ENCODE measurements at places on chromosomes 13 and 19.

DNA sequence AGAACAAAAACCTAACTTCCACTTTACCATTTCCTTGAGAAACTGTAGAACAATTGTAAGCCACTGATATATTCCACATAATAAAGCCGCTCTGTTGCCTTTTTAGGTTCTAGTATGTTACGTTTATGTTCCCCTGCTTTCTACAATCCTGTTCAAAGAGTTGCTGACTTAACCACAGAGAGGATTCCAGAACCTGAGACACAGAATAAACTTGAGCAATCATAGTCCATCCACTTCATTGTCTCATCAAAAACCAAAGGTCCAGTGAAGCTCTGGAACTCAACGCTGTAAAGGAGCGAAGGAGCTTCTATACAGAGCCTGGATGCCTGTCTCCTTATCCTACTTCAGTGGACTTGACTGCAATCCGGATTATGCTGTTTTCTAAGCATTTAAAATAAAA lies 4.6 kb downstream of the STARD13 start:
- no peak for ATAC-seq

DNA sequence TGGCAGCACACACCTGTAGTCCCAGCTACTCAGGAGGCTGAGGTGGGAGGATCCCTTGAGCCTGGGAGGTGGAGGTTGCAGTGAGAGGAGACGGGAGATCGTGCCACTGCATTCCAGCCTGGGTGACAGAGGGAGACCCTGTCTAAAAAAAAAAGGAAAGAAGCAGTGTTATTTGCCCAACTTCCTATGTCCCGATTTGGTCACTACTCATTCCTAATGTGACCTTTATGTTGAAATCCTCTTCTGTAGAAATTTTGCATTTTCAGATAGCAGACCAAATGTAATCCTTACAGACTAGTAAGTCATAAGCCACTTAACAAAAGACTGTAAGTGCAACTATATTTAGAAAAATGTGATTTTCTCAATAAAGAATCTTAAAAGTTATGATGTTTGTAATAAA lies 18.2 kb upstream of the STK24 start:
- ATAC-seq: no peak

DNA sequence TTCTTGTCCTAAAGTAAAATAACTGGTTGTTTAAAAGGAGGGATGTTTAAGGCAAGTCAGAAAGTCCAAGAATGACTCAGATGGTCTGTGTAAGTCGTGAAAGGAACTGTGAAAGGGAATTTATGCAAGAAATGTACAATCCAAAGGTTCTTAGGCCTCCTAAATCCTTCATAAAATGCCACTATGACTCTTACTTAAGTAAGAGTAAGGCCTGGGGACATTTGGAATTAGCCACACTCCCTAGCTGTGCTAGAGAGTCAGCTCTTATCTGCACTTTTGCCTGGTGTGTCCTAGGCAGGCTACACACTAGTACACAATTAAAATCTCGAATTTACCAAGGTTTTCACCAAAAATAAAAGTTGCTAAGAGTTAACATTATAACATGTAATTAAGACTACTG lies 686.9 kb downstream of the UQCRFS1 start:
- ATAC-seq: peak; percentile 55

DNA sequence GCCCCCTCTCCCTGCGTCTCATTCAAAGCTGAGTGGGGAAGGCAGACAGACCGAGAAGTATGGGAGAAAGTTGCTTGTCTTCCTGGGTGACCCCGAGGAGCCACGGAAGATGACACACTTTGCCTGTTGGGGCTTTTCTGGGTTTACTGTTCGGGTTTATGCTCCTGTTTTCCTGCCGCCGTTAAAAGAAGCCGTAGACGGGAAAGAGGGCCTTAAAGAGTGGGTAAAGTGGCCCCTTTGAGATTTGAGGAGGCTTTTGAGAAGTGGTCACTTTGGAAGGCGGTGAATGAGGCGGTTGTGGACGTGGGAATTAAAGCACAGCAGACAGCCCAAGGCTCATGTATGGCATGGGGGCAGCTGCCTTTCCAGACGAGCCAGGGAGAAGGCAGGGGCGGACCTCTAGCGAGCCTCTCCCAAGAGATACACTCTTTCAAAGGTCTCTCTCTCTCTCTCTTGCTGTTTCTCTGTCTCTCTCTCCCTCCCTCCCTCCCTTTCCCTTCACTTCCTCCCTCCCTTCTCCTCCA lies 493 bp upstream of the LHFPL6 start:
- ATAC-seq: peak; percentile 31

GRCh38 chr13:40275636-40276035 lies 390.8 kb downstream of the FOXO1 start:
- no peak for ATAC-seq

GRCh38 chr13:108755083-108755482 lies 125.7 kb downstream of the MYO16 start:
- ATAC-seq: no peak

- no peak for ATAC-seq
These were observed 14.7 kb downstream of the ZNF574 start for GRCh38 chr19:42090672-42091071.

GRCh38 chr13:110484290-110485048 lies 77.1 kb downstream of the RAB20 start:
- ATAC-seq: no peak

- no peak for ATAC-seq
These were observed 436.7 kb downstream of the EFNB2 start for GRCh38 chr13:106098778-106099177.

DNA sequence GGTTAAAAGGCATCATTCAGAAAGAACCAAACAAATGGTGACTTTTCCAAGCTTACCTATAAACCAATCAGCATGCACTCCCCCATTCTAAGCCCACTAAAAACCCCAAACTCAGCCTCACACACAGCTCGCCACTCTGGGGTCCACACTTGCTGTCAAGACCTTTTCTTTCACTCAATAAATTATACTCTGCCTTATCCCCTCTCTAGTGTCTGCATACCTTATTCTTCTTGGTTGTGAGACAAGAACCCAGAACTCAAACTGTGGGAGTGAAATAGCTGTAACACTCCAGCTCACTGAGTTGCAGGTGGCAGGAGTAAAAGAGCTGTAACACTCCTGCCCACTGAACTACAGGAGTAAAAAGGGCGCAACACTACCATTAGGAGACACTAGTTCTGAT lies 559.0 kb downstream of the TBC1D4 start:
- ATAC-seq: no peak

DNA sequence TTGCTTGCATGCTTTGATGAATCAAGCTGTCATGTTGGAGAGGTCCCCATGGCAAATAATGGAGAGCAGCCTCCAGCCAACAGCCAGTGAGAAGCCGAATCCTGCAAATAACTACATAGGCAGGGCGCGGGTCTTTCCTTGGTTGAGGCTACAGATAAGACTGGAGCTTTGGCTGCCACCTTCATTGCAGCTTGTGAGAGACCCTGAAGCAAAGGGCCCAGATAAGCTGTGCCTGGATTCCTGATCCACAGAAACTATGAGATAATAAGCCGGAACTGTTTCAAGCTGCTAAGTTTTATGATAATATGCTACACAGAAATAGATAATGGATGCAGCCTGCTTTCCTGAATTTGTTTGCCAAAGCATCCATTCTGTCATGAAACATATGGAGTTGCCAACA lies 257.0 kb downstream of the HS6ST3 start:
- ATAC-seq: no peak

DNA sequence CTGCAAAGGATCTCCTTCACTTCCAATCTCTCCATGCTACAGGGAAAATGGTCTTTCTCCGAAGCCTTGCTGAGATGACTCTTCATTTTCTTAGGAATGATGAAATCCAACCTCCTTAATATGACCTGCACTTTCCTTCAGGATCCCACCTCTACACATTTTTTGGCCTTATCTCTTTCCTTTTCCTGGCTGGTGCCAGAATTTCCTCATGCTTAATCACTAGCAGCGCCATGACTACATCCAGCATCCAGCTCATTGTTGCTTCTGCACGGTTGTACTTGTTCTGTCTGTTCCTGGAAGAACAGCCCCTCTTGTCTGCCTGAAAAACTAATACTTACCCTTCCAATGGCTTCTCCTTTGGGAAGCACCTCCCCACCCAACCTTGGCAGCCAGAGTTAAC lies 68.4 kb downstream of the TEX26 start:
- no peak for ATAC-seq

GRCh38 chr13:36665630-36666029 lies 8.2 kb upstream of the SERTM1 start:
- no peak for ATAC-seq

- no peak for ATAC-seq
These were observed 1163.9 kb downstream of the DIAPH3 start for GRCh38 chr13:58999851-59000250.

DNA sequence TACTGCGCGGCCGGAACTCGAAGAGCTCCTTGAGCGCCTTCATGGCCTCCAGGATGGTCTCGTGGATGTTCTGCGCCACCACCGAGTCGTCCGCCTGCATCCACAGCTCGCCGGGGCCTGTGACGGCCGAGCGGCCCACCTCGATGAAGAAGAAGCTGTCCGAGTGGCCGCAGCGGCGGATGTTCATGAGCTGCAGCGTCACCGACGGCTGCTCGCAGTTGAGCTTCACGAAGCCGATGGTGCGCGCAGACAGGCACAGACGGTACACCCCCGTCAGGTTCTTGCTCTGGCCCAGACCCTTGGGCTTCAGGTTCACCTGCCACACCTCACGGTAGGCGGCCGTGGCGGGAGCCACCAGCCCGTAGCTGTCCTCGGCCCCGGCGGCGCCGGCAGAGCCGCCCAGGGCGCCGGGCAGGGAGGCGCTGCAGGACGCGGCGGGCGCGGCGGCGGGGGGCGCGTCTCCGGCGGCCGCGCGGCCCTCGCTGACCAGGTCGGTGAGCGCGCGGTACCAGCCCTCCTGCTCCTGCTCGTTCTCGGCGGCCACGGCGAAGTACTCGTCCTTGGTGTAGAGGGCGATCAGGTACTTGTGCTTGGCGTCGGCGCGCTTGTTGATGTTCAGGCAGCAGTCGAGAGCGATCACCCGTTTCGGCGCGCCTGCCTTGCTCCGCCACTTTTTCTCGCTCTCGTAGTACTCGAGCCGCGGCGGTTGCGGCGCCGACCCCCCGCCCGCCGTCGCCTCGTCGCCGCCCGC lies 1.1 kb downstream of the IRS2 start:
- ATAC-seq: no peak

- ATAC-seq: no peak
These were observed 53.6 kb upstream of the ABCC4 start for GRCh38 chr13:95354680-95355487.

DNA sequence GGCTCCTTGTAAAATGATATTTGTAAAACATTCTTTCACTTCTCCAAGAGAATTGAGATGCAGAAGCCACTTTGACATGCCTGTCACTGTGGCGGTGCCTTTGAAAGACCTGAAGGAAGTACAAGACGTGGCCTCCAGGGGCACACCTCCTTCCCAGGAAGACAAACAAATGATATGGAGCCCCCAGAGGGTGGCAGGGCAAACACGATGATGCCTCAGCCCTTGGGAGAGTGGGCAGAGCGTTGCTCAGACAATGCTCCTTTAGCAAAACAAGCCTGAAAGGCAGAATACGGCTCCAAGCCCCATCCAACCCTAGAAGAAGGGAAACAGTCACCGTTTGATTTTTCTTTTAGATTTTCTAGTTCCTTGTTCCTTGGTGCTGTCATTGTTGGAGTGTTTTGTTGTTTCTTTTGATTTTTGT lies 9.2 kb upstream of the ATP12A start:
- no peak for ATAC-seq

DNA sequence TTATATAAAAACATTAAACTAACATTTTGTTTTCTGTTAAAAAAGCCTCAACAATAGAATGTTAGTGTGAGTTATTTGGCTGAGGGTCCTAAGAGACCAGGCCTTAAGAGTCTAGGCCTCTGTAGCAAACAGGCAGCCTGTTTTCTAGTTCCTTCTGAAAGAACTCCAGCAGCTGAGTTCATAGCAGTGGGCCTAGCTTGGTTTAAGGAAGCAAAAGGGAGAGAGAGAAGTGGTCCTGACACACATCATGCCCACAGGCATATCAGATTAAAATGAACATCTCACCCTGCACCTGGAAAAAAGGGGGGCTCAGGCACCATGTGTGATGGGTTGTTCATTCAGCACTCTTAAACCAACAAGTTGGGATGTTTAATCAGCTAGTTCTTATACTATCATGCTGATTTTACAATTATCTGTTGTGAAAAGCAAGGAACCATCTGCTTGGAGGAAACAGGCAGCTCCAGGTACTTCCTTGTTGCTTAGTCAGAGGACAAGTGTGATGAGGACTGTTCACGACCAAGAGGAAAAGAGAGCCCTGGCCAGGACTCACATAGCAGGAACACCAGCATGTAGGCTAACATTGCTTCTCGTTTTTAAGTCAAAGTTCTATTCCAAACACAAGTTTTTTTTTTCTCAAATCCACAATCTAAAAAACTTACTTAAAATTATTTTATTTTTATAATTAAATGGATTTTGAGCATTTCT lies 81.3 kb upstream of the FRY start:
- ATAC-seq: no peak

DNA sequence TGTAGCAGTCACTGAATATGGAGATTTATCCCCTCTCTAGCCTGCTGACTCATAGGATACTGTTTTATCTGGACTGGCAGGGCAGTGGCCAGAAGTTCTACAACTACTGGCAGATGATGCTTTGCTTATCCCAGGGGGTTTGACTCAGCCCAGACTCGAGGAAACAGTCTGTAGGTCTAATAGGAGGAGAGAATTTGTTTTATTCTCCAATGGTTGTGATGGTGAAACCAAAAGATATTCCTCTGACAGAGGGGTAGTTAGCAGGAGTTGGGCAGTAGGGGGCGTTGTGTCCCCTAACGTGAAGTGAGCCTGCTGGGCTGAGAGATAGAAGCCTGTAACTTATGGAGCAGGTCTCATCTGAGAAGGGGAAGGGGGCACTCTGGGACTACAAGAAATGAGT lies 74.9 kb downstream of the WTIP start:
- ATAC-seq: peak; percentile 66
